Activated naive CD4-positive, alpha-beta T cell treated with anti-CD3 and anti-CD28 coated beads, Interleukin-2, amount 10 ng/mL, durations not matched to agents 7 days and 5 days (primary cell): ENCODE measurements at places on chromosomes 2 and 18.

GRCh38 chr2:148642112-148642744 is 2.3 kb upstream of the EPC2 start:
- DNase-seq, result no peak

- no peak for DNase-seq
Measured at GRCh38 chr2:124647663-124648062, 622.6 kb downstream of the CNTNAP5 start.

DNA sequence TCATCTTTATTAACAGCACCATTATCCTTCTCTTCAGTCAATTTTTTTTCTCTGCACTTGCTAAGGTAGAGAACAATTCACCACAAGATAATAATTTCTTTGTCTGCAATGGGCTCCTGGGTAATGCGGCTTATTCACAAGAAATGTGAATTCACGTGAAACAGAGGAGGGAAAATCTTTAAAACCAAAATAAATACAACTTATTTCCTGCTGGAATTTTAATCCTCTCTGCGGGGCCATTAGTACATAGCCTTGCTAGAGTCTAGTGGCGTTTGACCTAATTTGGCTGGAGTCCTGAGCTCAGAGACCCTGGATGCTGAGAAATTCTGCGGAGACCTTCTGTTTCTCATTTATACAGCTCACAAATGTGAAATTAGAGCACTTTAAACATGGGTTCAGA is 319.3 kb upstream of the MMADHC start:
- DNase-seq, result no peak

- DNase-seq, result no peak
Measured at GRCh38 chr2:211331736-211332135, 775.3 kb downstream of the CPS1 start.

- DNase-seq, result peak; percentile 45
Measured at GRCh38 chr2:24919506-24920097, 435 bp downstream of the ADCY3 start.

- peak; percentile 66 for DNase-seq
Measured at GRCh38 chr2:73896362-73897239, 3.8 kb downstream of the ACTG2 start.

DNA sequence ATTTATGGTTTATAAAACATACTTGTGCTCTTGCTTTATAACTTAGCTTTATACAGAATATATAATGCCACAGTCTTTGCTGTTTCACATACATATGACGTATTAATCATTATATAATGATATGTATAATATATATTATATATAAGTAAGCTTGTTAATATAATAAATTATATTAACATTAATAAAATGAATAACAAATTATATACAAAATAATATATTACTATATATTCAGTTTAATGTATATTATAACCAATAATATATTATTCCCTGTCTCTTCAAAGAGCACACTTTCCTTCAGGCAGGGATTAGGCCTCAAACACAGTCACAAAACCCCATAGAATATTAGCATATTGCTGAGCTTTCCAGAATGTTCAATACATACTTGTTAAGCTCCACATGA is 427.6 kb downstream of the NCKAP5 start:
- DNase-seq, result no peak

DNA sequence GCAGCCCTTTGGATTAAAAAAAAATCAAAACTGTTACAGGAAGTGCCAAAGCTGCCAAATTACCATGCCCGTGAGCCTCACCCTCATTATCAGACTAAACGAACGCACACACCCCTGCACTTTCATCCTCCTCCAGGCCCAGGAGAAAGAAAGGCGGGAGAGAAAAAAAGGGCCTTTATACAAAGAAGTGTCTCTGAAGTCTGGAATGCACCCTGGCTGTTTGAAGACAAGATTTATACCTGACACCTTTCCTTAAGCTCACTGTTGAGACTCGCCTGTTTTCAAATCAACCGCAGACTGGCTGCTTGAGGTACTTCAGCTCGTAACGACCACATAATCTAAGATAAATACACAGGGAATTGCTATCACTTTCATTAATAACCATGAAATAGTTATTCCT is 31.0 kb downstream of the EDAR start:
- no peak for DNase-seq

DNA sequence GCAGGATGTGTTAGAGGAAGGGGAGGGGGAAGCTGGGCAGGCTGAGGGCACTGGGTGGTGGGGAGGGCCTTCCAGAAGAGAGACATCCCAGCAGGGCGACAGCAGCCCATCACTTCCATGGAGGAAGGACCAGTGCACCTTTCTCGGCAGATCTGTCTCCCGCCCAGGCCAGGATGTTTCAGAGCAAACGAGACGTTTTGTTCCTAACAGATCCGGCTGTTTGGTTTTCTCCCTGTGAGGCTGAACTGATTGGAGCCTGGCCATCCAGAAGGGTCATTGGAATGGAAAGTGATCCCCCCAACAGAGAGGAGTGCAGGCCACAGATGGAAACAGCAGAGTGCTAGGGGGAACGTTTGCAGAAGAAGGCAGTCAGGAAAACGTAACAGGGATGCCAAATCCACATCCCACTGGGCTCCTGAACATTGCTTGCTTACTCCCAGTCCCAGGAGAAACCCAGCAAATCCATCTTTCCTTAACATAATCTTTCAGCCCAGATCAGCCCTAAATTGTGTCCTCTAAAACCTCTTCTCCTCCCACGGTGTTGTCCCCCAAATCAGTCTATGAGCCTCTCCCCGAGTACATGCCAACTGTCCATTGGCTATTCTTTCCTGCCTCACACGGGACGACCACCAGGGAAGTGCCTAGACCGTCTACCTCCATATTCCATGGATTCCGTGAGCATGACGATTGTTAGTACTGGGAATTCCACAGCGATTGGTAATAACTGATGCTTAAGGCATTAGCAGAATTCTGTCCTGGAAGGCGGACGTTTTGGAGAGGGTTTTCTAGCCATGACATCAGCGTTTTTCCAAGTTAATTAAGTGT is 126.8 kb downstream of the SEPTIN10 start:
- no peak for DNase-seq

GRCh38 chr2:239326831-239327535 is 73.8 kb downstream of the HDAC4 start:
- peak; percentile 86 for DNase-seq

DNA sequence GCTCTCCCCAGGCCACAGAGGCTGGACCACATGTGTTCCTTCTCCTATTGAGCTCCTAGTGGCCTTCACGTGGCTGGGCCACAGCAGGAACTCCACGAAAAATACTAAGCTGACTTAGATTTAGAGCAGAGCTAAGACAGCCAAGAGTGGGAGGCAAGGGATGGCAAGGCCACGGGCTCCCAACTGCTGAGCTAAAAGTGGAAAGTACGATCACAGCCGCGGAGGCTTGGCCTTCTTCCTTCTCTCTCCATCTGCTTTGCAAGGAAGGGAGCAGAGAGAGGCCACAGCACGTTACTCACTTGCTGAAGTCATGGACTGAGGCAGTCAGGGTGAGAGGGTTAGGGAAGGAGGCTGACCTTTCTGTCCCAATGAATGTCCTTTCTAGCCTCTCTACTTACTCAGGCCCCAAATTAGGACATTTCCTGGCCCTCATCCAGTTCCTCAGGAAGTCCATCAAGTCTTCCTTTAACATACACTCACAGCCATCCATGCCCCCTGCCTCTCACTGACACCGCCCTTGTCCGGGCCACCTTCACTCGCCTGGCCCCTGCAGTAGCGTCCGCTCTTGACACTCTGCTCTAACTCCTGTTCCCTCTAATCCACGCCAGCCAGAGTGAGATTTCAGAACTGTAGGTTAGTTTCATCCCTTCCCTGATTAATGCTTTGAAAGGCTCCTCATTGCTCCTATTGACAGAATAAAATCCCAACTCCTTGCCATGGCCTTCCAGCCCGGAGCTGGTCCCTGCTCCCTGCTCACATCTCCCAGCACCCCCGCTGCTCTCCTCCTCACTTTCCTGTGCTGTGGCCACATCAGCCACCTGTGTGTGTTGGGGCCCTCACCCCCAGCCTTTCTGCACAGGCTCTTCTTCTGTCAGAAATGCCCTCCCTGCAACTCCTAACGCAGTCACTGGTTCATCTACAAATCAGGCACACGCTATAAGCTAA is 204.2 kb downstream of the CYP26B1 start:
- no peak for DNase-seq

GRCh38 chr2:233402789-233403188 is 48.5 kb downstream of the DGKD start:
- DNase-seq, result no peak

GRCh38 chr2:24842081-24843050 is 49.1 kb downstream of the CENPO start:
- no peak for DNase-seq

- peak; percentile 34 for DNase-seq
Measured at GRCh38 chr18:48228301-48228715, 180.9 kb downstream of the ZBTB7C start.

DNA sequence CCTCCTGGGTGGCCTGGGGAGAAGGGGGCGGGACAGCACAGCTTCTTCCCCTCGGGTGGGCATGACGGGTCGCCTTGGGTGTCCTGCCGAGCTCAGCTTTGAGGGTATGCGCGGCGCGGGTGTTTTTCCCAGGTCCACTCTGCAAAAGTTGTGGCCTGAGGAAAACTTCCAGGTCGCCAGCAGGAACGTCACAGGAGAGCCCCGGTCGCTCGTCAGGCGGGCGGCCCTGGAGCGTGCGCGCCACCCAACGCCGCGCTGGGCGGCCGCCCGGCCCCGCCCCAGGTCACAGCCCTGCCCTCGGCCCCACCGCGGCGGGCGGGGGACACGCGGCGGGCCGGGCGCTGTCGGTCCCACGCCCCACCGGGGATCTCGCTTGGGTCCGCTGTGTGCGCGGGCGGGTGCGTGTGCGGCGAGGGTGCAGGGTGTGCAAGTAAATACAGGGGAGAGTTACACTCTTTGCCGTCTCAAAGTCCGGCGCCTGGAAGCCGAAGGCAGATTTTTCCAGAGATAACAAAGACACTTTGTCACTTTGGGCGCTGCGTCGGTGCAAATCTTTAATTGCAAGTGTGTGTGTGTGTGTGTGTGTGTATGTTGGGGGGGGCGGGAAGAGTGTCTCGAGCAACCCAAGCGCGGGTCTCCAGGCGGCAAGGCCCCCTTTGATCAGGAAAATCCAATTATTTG is 616 bp upstream of the SP5 start:
- peak; percentile 34 for DNase-seq

GRCh38 chr2:27356056-27356381 is 545 bp downstream of the GTF3C2 start:
- DNase-seq, result no peak

- DNase-seq, result no peak
Measured at GRCh38 chr2:1373830-1374229, 39.4 kb upstream of the TPO start.

DNA sequence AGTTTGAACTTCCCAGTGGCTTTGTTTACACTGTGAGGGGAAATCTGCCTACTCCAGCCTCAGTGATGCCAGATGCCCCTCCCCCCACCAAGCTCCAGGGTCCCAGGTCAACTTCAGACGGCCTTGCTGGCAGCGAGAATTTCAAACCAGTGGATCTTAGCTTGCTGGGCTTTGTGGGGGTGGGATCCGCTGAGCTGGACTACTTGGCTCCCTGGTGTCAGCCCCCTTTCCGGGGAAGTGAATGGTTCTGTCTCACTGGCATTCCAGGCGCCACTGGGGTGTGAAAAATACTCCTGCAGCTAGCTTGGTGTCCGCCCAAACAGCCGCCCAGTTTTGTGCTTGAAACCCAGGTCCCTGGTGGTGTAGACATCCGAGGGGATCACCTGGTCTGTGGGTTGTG is 70.0 kb upstream of the NEUROD1 start:
- no peak for DNase-seq

DNA sequence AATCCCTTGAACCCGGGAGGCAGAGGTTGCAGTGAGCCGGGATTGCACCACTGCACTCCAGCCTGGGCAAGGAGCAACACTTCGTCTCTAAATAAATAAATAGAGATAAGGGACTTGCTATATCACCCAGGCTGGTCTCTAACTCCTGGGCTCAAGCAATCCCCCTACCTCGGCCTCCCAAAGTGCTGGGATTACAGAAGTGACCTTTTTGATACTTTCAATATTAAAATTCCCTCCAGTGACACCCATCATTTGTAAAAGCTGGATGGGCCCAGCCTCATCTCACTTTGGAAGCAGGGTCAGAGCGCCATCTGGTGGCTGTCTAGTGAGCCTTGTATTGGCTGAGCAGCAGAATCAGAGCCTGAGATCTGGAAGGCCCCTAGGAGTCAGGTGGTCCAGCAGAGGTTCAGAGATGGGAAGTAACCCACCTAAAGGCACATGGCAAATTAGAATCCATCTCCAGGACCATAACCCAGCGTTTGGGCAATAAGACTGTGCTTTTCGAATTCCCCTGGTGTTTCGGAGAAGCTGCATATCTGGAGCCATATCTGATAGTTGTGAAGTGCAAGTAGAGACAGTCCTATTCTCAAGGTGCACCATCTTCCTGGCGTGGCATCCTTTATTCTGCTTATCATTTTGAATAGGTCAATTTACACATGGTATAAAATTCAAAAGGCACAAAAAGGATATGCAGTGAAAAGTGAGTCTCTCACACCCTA is 18.3 kb upstream of the SLC35F6 start:
- peak; percentile 88 for DNase-seq

DNA sequence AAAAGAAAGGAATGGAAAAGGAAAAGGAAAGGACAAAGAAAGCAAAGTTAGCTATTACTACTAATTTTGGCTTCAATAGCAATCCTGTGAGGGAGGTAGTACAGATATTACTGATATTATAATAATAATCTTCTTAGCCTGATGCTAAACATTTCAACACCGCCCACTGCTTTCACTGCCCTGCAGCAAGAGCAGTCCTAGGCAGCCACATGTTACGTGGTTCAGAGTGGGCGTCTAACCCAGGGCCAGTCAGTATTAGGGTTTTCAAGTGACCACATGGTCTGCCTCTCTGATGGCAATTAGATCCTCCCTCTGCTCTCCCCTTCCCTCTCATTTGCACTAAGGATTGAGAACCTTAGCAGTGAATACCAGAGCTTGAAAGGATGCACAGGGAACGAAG is 83.7 kb upstream of the ZNF397 start:
- no peak for DNase-seq

GRCh38 chr2:222433332-222434173 is 9.2 kb downstream of the SGPP2 start:
- DNase-seq, result no peak

DNA sequence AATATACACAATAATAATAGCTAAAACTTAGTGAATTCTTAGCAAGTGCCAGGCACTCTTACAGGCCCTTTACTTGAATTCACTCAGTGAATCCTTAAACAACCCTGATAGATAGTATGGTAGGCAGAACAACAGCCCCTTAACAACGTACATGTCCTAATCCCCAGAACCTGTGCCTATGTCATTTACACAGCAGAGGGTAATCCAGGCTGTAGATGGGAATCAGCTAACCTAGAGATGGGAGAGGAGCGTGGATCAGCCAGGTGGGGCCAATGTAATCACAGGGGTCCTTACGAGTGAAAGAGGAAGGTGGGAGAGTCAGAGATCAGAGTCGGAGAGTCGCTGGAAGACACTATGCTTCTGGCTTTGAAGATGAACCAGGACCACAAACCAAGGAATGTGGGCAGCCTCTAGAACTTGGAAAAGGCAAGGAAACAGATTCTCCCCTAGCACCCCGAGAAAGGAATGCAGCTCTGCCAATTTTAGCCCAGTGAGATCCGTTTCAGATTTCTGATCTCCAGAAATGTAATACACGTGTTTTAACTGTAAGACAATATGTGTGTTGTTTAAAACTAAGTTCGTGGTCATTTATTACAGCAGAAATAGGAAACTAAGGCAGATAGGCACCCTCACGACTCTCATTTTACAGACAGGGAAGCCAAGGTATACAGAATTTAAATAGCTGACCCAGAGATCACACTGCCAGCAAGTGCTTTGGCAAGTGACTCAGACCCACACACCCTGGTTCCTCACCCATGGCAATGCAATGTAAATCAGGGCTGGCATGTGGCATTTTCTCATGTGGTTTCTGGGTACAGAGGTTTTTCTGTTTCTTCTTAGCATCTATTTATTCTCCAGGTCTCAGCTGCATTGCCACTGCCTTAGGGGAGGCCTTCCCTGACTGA is 68.9 kb downstream of the DOCK10 start:
- no peak for DNase-seq

GRCh38 chr2:199392363-199392762 is 65.4 kb downstream of the SATB2 start:
- DNase-seq, result no peak
